ENCODE measurements at places on chromosomes 3 and 15.

- no peak for DNase-seq
Measured at GRCh38 chr3:78368636-78369345, 1328.9 kb downstream of the ROBO2 start.

DNA sequence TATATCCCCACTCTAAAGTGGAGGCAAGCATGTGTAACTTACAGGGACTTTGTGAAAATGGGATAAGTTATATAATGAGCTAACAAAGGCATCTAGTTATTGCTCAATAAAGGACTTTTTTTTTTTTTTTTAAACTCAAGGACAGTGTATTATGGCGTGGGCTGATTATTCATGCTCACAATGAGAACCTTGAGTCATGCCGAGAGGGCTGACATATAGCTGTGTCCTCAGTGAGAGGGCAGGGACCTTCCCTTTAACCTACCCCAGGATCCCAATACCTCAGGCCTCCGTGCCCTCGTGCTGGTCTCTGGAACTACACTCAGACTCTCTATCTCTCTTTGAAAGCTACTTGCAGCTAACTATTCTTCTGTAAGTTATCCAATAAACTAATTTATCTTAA is 319.9 kb upstream of the ICE2 start:
- DNase-seq = no peak

GRCh38 chr3:18900994-18901393 is 247.3 kb upstream of the KCNH8 start:
- DNase-seq = peak; percentile 35

GRCh38 chr15:82572311-82572710 is 32.1 kb upstream of the RPS17 start:
- no peak for DNase-seq

DNA sequence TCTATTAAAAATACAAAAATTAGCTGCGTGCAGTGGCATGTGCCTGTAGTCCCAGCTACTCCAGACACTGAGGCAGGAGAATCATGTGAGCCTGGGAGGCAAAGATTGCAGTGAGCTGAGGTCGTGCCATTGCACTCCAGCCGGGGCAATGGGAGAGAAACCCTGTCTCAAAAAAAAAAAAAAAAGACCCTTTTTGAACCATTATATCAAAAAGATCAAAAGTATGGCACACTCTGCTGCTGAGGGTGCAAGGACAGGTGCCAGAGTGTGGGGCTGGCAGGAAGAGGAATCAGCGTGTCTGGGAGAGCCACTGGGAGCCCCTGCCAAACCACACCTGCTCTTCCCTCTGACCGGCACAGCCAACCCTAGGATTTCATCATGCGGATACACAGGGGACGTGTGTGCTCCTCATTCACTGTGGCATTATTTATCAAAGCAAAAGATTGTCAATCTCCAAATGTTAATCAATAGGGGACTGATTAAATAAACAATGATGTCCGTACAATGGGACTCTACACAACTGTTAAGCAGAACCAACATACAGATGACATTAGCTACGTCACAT is 147.3 kb upstream of the TLE3 start:
- DNase-seq = no peak

GRCh38 chr3:71530903-71531530 is 52.5 kb downstream of the FOXP1 start:
- no peak for DNase-seq

- no peak for DNase-seq
Measured at GRCh38 chr3:26652164-26652563, 29.6 kb downstream of the LRRC3B start.

DNA sequence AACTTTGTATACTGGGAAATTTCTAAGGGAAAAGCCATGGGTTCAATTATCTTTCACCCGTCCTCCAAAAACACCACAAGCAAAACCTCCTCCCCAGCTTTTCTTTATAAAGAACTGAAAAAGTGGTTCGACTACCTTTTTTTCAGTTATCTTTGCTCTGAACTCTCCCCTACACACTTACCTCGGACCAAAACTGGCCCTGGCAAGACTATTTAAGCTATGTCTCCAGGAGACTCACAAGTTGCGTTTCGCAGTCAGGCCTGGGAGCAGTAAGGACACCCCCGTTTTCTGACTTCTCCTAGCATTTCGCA is 645 bp downstream of the COPS2 start:
- DNase-seq = no peak

DNA sequence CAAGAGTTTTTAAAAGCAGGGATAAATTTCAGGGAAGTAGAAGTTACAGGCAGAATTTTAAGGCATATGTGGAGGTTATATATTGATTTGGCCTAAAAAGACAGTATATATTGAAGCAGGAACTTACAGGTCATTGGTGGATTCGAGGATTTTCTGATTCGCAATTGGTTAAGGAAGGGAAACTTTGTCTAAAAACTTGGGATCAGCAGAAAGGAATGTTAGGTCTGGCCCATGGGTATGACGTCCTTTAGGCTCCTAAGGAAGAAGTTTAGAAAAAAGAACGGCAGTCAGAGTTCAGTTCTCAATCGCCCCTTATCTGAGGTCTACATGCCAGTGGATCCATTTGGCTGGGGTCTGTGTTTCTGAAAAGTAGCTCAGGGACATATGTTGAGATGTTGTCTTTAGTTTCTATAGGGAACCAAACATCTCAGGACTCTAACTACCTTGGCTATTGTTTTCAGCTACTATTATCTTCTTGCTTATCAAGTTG is 33.2 kb upstream of the ACP3 start:
- no peak for DNase-seq

DNA sequence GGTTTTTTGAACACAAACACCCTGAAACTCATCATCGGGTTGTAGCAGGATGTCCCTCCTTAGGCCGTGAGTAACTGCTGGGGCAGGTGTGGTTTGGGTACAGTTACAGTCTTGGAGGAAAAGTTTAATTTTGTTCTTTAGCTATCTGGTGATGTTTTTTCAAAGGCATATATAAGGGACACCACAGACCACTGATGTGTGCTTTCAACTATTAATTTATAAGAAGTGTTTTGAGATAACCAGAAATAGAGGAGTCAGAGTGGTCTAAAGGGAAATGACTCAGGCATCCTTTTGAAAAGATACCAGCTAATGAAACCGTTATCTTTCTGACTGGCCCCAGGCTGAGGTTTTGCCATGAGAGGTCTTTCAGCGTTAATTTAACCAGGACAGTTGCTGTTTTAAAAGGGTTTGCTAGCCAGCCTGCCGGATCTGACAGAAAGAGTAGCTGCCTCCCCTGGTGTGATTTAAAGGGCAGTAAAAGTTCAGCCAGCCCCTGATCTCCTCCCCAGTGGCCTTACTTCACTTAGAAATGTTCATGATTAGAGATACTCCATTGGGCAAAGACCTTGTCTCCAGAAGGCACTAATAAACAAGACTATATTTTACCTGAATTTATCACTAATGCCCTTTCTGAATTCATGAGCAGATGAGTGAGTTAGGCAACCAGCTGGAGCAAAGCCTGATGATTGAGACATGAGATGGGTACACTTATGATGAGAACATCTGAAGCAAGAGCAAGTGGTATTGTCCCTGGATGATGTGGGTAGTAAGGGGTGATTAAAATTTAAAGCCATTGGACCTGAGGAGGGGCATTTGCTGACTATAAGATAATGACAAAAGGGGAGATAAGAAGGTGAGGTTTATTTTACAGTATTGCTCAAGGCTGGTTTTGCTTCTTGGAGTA is 482.5 kb upstream of the TBL1XR1 start:
- no peak for DNase-seq

- DNase-seq = no peak
Measured at GRCh38 chr15:66749841-66750575, 48.0 kb downstream of the SMAD6 start.

DNA sequence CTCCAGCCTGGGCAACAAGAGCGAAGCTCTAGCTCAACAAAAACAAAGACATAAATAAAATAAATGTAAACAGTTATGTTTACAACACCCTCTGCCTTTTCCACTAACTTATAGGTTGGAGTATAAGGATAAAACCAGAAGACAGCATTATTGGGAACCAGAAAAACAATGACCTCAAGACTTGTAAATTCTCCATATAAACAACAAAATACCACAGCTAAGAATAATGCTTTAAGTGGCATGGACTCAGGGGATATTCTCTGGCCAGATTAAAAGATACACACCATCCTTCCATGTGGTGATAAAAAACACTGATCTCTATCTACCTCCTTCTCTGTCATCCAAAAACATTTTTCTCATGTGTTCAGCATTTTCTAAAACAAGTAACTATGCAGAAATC is 500.6 kb downstream of the MAGI1 start:
- no peak for DNase-seq

DNA sequence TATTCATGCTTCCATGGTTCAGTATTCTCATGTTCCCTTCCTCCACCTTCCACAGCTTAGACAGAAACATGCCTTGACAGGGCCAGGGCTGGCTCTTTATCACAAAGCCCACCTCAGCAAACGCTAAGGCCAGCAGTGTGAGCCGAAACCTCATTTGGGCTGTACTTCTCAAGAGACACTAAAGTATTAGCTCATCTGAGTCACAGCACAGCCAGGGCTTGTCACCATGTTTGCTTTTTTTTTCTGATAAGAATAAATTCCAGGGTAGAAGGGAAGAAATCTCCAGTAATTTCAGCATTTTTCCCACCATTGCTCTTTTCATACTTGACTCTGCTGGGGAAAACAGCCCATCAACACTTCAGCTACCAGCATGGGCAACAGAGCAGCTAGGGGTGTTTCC is 95.4 kb downstream of the MYLK start:
- DNase-seq = no peak

DNA sequence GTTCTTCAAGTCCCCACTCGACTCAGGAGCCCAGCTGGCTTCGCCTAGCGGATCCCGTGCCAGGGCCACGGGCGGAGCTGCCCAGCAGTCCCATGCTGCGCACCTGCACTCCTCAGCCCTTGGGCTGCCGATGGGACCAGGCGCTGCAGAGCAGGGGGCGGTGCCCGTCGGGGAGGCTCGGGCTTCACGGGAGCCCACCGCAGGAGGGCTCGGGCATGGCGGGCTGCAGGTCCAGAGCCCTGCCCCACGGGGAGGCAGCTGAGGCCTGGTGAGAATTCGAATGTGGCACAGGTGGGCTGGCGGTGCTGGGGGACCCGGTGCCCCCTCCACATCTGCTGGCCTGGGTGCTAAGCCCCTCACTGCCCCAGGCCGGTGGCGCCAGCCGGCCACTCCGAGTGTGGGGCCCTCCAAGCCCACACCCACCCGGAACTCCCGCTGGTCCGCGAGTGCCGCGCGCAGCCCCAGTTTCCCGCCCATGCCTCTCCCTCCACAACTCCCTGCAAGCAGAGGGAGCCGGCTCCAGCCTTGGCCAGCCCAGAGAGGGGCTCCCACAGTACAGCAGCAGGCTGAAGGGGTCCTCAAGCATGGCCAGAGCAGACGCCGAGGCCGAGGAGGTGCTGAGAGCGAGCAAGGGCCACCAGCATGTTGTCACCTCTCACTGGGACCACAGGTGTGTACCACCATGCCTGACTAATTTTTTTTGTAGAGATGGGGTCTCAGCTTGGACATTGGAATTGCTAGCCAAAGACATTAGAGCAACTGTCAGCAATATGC is 17.0 kb downstream of the RAB7A start:
- DNase-seq = no peak

DNA sequence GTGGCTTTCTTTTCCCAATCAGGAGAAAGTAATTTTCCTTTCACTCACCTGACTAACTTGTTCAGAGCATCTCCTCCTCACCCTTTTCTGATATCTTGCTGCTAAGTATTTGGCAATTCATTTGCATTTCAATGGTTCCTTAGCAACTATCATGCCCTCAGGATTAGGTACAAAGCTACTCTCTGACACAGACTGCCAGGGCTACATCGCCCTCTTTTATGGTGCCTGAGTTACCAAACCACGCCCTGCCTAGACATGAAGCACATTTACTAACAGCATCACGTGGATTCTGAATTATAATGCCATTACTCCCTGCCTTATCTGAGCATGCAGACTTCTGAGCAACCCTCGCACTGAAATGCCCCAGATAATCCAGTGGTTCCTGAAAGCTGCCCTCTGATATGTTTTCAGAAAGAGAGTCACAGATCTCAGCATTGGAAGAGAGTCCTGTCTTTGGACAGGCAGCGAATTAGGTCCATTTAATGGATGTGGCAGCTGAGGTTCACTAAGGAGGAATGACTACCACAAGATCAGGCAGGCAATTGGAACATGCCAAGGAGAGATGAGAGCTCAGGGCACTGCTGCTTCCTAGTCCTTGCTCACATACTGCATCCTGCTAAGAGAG is 14.5 kb downstream of the EPHB1 start:
- DNase-seq = no peak

GRCh38 chr15:31828594-31828993 is 201.7 kb upstream of the CHRNA7 start:
- DNase-seq = no peak

DNA sequence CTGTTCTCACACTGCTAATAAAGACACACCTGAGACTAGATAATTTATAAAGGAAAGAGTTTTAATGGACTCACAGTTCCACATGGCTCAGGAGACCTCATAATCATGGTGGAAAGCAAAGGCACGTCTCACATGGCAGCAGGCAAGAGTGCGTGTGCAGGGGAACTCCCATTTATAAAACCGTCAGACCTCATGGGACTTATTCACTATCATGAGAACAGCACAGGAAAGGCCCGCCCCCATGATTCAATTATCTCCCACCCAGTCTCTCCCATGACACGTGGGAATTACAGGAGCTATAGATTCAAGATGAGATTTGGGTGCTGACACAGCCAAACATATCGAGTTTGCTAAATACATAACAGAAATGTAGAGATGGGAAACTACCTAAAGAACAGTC is 39.5 kb upstream of the DGKG start:
- DNase-seq = no peak

- DNase-seq = no peak
Measured at GRCh38 chr3:129441782-129442181, 1.8 kb downstream of the IFT122 start.

DNA sequence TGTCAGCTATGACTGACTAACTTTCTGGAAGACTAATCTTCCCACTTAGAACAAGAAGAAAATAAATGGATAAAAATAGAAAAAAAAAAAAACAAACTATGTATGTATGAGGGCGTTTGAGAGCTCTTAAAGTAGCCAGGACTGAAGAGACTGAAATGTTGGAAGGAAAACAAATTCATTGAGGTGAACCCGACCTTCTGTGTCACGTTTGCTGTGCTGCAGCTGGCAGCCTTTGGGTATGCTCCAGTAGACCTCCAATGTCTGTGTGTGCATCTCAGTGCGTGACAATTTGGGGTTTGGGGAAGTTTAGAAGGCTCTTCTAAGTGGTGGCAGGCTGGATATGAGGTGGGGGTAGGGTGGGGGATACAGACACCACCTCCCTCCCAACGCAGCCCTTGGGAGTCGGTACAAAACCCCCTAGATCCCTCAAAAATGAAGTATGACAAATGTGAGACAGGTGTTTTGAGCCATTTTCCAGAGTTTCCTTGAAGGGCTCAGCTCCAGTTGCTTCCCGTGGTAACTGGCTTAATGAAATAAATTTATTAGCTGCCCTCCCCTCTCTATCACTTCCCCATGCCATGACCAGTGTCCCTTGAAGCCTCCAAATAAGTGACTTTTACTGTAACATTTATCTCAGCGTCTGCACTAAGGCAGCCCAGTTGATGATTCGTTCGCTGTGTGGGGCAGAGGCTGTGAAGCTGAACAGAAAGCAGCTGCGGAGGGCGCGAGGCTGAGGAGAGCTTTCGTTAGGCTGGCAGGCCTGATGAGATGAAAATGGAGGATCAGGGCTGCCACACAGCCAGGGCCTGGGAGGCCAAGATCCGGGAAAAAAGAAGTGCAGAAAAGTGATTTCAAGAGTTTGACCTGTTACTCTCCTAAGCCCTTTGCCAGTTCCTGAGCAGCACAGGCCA is 34.9 kb upstream of the GABRB3 start:
- DNase-seq = no peak
